Muscle of back (tissue), 13 donors: ENCODE measurements at places on chromosomes 3 and 15.
A peak's percentile ranks its signal among the peaks of the same experiment; 100 is the strongest.

DNA sequence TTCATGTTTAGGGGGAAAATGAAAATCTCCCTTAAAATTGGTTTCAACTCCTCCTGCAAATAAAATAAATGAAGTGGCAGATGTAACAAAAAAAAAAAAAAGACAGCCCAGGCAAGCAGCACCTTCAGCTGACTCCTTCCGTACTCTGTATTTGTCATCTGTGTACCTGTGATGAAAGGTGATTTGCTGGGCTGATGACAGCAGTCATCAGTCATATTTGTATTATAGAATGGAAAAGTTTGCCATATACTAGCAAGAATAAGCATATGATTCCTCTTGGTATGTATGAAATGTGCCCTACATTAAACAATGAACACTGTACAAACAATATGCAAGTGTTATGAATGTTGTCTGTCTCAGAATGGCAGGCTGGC lies 44.1 kb upstream of the WWTR1 start:
- DNase-seq: no peak

GRCh38 chr3:79490165-79491028 lies 277.4 kb downstream of the ROBO1 start:
- peak; percentile 79 for DNase-seq

- DNase-seq: no peak
Measured at GRCh38 chr3:41222501-41222900, 23.2 kb downstream of the CTNNB1 start.

DNA sequence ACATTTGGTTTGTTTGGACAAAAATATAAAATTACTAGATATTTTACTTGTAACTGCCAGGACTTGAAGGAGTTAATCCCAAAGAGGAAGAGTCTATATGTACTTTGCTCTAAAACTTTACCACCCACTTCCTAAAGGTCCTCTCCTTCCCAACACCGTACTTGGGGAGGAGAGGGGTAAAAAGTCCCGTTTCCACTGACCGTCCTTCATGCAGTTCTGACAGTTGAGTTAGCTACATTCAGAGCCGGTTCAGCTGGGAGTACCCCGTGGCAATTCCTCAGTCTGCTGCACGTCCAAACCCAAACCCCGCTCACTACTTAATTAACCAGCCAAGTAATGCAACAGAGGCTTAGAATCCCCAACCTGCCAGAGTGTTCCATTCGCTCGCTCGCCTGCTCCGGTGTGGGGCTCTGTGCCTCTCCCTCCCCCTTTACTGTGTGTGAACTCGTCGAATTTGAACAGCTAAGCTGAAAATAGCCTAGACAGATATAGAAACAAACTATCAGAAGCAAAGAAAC lies 519.7 kb downstream of the FOXP1 start:
- DNase-seq: no peak

- no peak for DNase-seq
Measured at GRCh38 chr15:30917675-30918074, 14.0 kb downstream of the FAN1 start.

DNA sequence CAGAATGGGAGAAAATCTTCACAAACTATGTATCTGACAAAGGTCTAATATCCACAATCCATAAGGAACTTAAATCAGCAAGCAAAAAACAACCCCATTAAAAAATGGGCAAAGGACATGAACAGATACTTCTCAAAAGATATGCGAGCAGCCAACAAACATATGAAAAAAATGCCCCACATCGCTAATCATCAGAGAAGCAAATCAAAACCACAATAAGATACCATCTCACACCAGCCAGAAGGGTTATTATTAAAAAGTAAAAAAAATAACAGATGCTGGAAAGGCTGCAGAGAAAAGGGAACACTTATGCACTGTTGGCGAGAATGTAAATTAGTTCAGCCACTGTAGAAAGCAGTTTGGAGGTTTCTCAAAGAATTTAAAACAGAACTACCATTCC lies 80.2 kb upstream of the ATP11B start:
- DNase-seq: no peak

- DNase-seq: no peak
Measured at GRCh38 chr15:50134524-50135024, 15.5 kb upstream of the ATP8B4 start.

DNA sequence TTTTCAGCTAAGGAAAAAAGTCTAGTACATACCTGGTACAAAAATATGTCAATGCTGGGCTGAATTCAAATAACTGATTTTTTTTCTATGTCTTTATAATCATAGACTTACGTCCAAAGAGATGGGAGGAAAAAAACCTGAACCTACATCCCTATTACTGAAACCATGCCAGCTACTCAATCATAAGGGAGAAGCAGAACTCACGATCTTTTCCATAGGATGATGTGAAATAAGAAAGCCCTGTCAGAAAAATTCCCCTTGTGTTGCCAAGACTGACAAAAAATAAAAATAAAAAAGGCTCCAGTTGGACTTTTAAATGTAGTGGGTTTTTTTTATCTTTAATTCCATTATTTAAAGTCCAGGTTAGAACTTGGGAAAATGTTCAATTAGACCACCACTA lies 3.3 kb downstream of the MSL2 start:
- DNase-seq: peak; percentile 14

- DNase-seq: peak; percentile 11
Measured at GRCh38 chr15:69225355-69226022, 65.1 kb downstream of the GLCE start.

DNA sequence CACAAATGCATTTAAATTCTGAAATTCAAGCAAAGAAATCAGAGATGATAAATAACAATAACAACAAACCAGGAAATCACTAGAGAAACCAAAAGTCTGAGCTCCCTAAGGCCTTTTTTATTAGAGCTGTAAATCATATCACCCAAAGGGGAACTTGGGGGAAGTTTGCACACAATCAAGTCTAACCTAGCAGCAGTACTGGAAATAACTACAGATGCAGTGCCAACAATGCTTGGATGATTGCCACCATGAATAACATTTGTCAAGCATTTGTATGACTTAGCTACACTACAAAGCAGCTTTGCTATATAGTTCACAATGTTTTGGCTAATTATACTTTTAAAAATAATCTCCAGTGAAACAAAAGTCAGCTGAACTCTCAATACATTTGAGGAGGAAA lies 27.8 kb downstream of the SHQ1 start:
- DNase-seq: peak; percentile 83

- DNase-seq: peak; percentile 41
Measured at GRCh38 chr3:119580067-119580760, 922 bp downstream of the ADPRH start.

DNA sequence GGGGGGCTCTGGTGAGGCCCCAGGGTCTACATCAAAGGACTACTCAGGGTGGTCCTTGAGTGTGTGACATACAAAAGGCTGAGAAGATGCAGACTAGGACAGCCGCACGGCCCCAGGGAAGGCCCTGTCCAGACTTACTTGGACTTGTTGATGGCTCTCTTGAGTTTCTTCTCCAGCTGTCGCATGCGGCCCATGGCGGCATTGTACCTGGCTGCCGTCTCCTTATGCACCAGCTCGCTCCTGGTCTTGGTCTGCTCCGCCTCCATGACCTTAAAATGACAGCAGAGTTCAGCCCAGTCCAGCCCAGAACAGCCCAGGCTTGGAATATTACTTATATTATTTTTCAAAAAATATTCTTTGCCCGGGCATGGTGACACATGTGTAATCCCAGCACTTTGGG lies 56.0 kb downstream of the CAPN7 start:
- no peak for DNase-seq

DNA sequence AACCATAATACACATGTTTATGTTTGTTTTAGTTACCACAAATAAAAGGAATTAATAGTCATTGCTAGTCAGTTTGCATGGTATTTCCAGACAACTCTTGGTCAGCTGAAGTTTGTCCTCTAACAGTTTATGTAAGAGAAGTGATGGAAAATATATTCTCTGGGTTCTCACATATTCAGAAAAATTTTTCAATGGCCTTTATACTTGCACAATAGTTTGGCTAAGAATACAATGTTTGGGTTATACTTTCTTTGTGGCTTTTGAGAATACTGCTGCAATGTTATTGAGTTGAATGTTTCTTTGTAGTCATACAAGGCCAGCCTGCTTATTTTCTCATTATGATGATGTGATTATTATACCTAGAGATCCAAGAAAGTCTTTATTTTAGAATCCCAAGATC lies 133.9 kb downstream of the RAP2B start:
- no peak for DNase-seq
